ENCODE measurements at places on chromosomes 3 and 15. TPM values are rescaled to one million over a fixed set of nuclear protein-coding genes. Genes with fewer than 3 reads are reported as not detected.
A peak's percentile ranks its signal among the peaks of the same experiment; 100 is the strongest.

- no peak overlapping the region for H3K4me3 ChIP-seq
- no peak for DNase-seq
- peaks cover 6% of the 10 kb centered on the region for H3K4me1 ChIP-seq
- H3K36me3 ChIP-seq, result no peaks in the 10 kb centered on the region
Observed at GRCh38 chr3:12810961-12811360, 14.5 kb downstream of the CAND2 start.

GRCh38 chr3:161014843-161015749, 90.1 kb downstream of the B3GALNT1 start:
- no peak for DNase-seq
- no peaks in the 10 kb centered on the region for H3K36me3 ChIP-seq
- no peak overlapping the region for H3K4me3 ChIP-seq
- no peaks in the 10 kb centered on the region for H3K4me1 ChIP-seq
- no peak overlapping the region for H3K27ac ChIP-seq

DNA sequence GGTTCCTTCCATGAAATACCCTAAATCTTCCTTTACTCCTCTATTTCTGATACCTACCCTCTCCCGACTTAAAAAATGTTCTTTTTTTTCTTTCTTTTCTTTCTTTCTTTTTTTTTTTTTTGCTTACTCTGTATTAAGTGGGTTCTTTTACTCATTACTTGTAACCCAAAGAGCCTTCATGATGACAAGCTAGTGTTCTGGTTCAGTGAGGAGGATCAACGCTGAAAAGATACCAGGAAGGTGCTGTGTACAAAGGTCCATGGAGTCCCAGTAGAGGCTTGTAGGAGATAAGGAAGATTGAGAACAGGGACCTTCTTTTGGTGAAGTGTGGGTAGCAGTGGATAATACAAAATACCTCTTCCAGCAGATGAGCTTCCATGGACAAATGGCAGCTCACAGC, 63.8 kb upstream of the SLC2A2 start:
- no peaks in the 10 kb centered on the region for H3K27me3 ChIP-seq
- H3K4me1 ChIP-seq, result no peaks in the 10 kb centered on the region
- no peak overlapping the region for H3K27ac ChIP-seq
- no peak for DNase-seq
- H3K36me3 ChIP-seq, result no peaks in the 10 kb centered on the region
- no peak overlapping the region for H3K4me3 ChIP-seq

DNA sequence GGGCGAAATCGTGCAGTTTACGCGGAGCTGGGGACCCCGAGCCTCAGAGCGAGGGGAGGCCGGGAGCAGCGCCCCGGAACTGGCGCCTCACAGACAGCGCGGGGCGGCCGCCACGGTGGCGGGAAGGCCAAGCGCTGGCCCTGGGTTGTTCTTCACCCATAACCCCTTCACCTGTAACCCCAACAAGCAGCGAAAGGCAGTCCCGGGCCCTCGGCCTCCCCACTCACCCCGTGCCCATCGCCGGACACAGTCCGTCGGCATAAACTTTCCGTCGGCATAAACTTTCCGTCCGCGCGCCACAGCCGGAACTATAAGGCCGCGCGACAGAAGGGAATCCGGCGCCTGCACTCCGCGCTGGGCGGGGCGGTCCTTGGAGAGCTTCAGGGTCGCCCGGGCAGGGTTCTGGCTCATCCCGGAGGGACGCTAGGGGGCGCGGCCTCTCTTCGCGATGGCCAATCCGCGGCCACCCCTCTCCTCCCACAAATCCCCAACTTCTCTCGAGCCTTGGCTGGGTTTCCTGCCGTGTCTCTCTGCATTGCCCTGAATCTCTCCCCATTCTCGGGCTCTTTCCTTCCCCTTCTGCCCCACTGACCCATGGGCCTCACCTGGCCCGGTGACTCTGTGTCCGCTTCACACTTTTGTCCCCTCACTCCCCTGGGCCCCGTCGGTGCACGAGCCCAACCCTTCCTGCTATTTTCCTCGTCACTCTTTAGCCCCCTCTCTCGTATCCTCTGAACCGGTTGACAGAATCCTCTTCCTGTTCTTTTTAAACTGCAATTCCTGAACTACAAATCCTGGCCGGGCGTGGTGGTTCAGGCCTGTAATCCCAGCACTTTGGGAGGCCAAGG, at the start of gene INTS14:
TSS of gene INTS14 (minus strand) at position 261 of the 848 bp plus-strand sequence. CDS start 3,751 bp downstream, outside the sequence.
- peak; percentile 98 for DNase-seq
- H3K4me1 ChIP-seq, result peaks cover 24% of the 10 kb centered on the region
- H3K27me3 ChIP-seq, result no peaks in the 10 kb centered on the region

DNA sequence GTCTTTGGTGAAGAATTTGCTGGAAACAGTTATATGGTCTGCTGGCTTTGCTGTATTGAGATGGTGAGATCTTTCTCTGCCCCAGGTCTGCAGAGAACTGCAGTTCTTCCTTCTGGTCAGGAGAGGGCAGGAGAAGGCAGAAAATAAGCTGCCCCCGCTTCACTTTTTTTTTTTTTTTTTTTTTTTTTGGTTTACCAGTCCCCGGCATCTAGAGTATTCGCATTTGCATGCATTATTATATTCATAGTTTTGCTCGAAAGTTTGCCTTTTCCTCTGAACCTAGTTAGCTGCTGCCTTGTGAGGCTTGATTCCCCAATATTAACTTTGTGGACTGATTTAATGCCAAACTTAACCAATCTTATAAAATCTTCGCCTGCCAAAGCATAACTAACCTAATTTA, 10.6 kb upstream of the PARL start:
- DNase-seq, result peak; percentile 37
- H3K27ac ChIP-seq, result no peak overlapping the region
- H3K4me3 ChIP-seq, result no peak overlapping the region
- H3K27me3 ChIP-seq, result no peaks in the 10 kb centered on the region

Gene ALDH1A2
- polyA plus RNA-seq, result 210 TPM

Gene NR1I2
- polyA plus RNA-seq, result 0.57 TPM

Gene CPN2
- 0.36 TPM for polyA plus RNA-seq

- H3K36me3 ChIP-seq, result no peaks in the 10 kb centered on the region
- no peaks in the 10 kb centered on the region for H3K4me1 ChIP-seq
- no peak overlapping the region for H3K27ac ChIP-seq
- no peaks in the 10 kb centered on the region for H3K27me3 ChIP-seq
- no peak overlapping the region for H3K4me3 ChIP-seq
- no peak for DNase-seq
Observed at GRCh38 chr15:78103406-78104118, 11.2 kb downstream of the SH2D7 start.

DNA sequence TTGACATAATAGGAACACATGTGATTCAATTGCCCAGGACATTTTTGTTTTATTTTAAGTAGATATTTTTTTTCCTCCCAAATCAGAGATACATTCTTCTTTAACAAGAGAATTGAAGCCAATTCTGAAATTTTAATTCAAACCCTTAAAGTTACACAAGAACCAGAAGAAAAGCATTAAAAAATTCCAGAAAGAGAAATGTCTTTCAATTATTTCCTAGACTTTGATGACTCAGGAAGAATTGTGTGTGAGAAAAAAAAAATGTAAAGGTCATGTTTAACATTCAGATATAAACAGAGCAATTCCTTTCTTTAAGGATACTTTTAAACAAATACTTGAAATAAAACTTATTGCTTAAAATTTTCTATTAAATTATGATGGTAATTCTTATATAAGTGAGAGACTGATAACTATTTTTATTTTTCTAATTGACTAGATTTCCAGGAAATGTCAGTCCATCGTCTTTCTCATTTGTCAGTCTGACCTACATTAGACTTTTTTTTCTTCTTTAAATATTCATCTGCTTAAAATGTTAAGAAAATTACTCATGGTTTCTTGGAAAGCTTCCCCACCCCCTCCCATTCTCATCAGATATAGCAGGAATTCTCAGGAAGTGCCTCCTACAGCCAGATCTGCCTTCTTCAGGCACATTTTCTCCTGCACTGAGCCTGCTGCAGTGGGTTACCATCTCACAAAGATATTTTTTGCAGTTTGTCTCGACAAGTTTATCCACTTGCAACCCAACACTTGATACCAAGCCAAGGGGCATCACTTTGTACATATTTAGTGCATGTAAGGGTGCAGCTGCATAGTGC, 261.8 kb upstream of the CBLB start:
- no peak overlapping the region for H3K27ac ChIP-seq
- no peak overlapping the region for H3K4me3 ChIP-seq
- H3K36me3 ChIP-seq, result no peaks in the 10 kb centered on the region
- no peak for DNase-seq
- no peaks in the 10 kb centered on the region for H3K27me3 ChIP-seq
- peaks cover 20% of the 10 kb centered on the region for H3K4me1 ChIP-seq

DNA sequence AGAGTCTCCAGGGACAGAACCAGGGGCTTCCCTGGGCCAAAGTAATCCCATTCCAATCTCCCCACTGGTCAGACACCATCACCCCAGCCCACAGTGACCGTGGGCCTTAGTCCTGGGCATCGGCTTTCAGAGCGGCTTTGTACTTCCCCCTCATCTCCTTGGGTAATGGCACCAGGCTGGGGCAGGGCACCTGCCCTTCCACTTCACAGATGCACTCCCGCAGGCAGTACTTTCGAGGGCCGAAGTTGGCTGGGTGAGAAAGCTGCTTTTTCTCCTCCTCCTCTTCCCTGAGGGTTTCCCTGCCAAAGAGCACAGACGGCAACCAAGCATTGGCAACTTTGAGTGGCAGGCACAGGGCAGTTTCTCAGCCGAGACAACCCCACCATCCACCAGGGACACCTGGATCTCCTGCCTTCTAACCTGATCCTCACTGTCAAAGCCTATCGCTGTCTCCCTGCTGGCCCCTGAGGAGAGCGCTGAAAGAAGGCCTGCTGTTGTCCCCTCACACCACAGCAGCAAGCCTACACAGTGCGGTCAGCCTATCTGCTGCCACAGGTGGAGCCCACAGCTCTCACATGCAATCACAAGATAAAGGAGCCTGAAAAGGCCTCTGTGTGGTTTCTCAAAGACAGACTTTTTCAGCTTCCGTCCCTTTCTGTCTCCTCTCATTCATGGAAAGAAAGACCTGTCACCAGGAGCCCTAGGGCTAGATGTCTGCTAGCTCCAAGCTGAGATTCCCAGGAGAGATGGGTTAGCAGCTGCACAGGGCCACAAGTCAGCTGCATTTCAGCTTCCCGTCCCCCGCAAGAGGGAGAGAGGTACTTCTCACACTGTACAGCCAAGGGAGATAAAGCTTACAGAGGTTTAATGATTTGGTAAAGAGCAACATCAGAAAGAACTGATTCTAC, 12.5 kb downstream of the MRPS25 start:
- no peaks in the 10 kb centered on the region for H3K36me3 ChIP-seq
- H3K4me3 ChIP-seq, result no peak overlapping the region
- H3K27ac ChIP-seq, result no peak overlapping the region
- no peak for DNase-seq

DNA sequence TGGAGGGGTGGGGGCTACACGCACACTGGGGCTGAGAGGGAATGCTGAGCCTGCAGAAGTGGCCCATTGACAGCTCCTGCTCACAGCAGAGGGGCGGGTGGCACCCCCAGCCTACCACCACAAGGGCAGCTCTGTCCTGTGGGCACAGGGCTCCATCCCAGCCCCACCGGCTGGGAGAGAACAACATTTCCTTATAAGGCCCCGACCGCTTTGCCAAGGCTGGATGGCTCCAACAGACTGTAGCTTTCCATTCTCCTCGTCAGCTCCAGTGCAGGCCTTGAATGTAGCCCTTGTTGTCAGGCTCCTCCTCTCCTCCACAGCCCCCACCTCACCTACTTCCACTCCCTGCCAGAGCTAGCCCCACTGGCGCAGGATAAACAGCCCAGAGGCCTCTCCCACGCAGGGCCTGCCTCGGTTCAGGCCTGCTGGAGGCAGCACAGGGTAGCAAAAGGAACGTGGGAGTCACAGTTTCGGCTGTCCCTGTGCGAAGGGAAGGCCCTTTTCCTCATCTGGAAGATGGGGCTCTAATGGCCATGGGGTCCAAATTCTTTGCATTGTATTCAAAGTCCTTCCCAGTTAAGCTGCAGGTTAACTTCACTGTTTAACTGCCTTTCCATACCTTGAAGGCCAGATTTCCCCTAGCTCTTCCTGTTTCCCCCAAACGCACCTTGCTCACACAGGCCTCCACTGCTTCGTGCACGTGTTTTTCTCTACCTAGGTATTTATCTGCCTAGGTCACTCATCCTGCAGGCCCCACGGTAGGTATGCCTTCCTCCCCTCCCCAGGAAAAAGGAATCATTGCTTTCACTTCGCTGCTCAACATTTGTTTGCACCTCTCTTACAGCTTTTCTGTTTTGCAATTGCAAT, 101.6 kb upstream of the LPP start:
- no peaks in the 10 kb centered on the region for H3K36me3 ChIP-seq
- H3K4me1 ChIP-seq, result peaks cover 36% of the 10 kb centered on the region
- H3K4me3 ChIP-seq, result no peak overlapping the region
- no peaks in the 10 kb centered on the region for H3K27me3 ChIP-seq

Gene DCLK3
- 8.1 TPM for polyA plus RNA-seq

DNA sequence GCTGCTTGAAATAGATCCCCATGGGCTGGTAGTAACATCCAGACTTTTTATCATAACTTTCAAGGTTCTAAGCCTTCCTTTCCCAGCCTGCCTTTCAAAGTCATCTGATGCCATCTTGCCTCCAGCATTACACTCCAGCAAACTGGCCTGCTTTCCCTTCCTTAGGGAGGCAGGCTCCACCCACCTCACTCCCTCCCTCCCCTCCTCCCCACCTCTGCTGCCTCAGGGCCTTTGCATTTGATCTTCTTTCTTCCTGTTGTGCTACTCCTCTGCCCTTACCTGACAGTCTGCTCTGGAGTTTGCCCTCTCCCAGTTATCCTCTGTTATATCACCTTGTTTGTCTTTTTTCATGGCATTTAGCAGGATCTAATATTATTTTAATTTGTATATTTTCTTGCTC, 319.5 kb downstream of the KCNH8 start:
- peaks cover 3% of the 10 kb centered on the region for H3K36me3 ChIP-seq
- no peak overlapping the region for H3K4me3 ChIP-seq
- no peak overlapping the region for H3K27ac ChIP-seq
- DNase-seq, result no peak
- H3K4me1 ChIP-seq, result no peaks in the 10 kb centered on the region

GRCh38 chr15:49712846-49713450, 92.1 kb downstream of the DTWD1 start:
- no peaks in the 10 kb centered on the region for H3K36me3 ChIP-seq
- no peak for DNase-seq

DNA sequence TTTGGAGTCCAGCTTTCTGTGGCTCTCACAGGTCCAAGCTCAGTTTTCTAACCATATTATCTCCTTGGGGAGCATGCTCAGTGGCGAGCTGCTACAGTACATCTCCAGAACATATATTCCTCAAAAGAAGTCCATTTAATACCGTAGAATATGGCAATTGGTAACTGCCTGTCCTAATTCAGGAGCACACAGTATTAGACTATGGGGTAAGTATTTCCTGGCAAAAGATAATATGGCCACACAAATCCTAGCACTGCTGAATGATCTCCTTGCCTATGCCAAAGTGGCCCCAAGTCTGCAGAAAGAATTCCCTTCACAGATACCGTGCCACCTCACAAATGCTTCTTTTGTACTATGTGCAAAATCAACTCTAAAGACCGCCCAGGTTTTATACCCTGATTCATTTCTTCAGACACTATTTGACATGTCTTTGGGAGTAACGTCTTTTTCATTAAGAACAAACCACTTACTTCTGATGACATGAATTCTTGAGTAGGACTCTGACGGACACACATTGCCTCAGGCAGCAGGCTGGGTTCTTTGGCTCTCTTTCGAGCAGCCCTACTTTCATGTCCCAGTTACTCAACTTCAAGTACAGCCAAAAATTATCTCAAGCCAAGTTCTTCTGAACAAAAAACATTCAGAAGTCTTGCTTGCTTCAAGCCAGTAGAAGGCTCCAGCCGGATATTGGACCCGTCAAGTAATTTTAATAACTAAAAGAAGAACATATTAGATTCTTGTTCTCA, 368.3 kb upstream of the DCBLD2 start:
- H3K4me3 ChIP-seq, result no peak overlapping the region
- H3K27me3 ChIP-seq, result no peaks in the 10 kb centered on the region

- H3K4me3 ChIP-seq, result peak overlapping the region; percentile 86
- no peaks in the 10 kb centered on the region for H3K27me3 ChIP-seq
- peak; percentile 65 for DNase-seq
- peaks cover 36% of the 10 kb centered on the region for H3K4me1 ChIP-seq
- H3K27ac ChIP-seq, result peak overlapping the region; percentile 81
- no peaks in the 10 kb centered on the region for H3K36me3 ChIP-seq
Observed at GRCh38 chr3:11643201-11643603, 513 bp downstream of the VGLL4 start.

All from testis (tissue), 5 donors.